ENCODE measurements at places on chromosomes 13 and 19.

DNA sequence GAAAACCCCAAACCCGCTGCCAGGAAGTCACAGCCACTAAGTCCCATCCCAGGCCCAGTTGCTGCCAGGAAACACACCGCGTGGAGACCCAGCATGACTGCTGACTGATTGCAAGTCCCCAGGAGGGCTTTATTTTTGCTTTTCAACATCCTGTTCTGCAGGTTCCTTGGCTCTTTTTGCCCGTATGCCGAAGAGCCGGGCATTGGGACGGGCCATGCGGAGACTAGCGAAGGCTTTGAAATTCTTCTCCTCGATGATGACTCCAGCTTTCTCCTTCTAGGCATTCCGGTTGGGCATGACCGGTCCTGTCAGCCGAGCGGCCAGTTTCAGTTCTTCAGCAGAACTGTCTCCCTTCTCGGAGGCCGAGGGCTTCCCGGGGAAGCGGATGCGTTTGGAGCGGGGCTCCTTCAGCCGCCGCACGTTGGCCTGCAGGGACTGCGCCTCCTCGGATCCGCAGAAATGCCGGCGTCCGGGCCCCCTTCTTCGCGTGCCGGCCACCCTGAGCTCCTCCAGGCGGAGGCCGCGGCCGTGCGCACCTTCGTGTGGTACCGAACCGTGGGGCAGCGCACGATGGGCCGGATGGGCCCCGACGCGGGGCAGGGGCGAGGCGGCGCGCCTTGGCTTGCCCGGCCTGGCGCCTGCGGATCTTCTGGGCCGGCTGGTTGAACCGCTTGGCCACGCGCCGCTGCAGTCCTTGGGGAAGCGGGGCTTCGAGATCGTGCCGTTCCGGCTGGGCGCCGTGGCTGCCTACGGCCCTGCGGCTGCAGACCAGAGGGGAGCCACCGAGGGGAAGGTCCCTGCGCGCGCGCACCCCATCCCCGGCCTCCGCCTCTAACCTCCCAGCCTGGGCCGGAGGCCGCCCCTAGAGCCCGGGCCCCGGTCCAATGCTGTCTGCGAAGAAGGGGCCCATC lies 15.2 kb downstream of the ZSCAN5C start:
- peak; percentile 25 for DNase-seq

- no peak for DNase-seq
These were observed 154.8 kb upstream of the IRS2 start for GRCh38 chr13:109941221-109941620.

GRCh38 chr19:33806434-33806881 lies 9.8 kb downstream of the KCTD15 start:
- DNase-seq, result no peak

- DNase-seq, result no peak
These were observed 12.7 kb upstream of the FREM2 start for GRCh38 chr13:38674208-38674607.
